NCI-H146 (cell line): ENCODE measurements at places on chromosomes 13 and 19.

DNA sequence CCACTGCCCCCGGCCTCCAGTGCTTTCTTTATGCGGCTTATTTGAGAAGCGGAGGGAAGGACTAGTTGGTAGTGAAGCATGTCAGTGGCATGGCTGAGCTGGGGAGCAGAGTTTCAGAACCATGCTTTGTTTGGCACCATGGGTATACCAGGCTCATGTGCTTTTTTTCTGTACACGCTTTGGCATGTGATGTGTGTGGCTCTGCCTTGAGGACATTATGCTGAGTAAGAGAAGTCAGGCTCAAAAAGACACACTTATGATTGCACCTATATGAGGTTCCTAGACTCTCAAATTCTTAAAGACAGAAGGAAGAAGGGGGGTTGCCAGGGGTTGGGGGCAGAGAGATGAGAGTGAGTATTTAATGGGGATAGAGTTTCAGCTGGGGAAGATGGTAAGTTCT, 21.3 kb downstream of the GATAD2A start:
- DNase-seq, result no peak

GRCh38 chr13:67275351-67275960, 45.3 kb upstream of the PCDH9 start:
- DNase-seq, result no peak

- DNase-seq, result no peak
These were observed 377 bp downstream of the CA11 start for GRCh38 chr19:48645620-48646000.

DNA sequence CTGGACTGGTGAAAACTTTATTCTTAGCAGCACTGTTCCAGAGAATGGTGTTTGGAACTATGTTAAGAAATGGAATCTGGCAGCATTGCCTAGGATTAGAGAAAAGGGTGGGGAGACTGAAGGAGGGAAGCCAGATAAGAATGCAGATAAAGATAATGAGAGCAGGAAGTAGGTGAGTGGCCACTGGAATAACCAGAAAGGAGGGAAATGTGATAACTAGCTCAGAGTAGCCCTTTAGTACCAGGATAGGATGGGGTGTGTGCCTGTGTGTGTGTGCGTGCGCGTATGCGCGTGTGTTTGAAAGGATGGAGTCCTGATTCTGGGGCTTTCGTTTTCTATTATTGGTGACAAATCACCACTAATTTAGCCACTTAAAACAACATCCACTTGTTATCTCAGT, 33.4 kb upstream of the FRY start:
- peak; percentile 38 for DNase-seq

GRCh38 chr13:99282264-99283231, 24.4 kb upstream of the GPR18 start:
- DNase-seq, result no peak

GRCh38 chr13:53131361-53131760, 102.7 kb downstream of the OLFM4 start:
- no peak for DNase-seq

GRCh38 chr13:30567072-30567471, 50.6 kb upstream of the USPL1 start:
- no peak for DNase-seq

GRCh38 chr13:23949200-23949599, 51.9 kb upstream of the C1QTNF9B start:
- peak; percentile 10 for DNase-seq

DNA sequence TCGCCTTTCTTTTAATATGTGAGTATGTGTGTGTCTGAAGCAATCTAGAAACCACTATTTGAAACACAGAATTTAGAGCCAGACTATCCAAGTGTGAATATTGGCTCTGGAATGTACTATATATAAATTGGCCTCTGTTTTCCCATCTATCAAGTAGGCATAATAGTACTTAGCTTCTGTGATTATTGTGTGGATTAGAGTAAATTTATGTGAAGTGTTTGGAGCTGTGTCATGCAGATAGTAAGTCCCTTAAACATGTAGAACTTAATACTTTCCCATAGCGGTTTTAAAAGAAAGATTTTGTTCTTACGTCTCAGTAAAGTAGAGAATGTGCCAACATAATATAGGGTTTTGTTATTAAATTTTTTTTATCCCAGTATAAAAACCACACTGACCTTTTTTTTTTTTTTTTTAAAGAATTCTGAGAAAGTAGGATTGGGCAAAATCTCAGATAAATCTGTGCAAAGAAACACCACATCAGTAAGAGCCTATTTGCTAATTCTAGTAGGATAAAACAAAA, 432.3 kb downstream of the RFC3 start:
- no peak for DNase-seq

DNA sequence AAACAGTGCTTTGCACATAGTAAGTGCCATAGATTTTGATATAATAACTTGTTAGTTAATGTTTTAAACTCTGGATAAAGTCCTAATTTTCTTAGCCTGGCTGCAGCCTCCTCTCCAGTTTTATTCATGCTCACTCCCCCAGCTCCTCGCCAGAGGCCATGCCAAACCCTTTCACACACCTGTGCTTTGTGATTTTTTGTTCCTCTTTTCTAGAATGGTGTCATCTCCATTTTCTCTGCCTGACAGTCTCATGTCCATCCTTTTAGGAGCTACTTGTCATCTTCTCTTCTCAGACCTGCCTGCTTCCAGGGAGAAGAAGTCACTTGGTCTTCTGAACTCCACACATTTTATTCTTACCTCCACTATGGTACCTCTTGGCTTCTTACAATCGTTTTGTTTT, 55.8 kb upstream of the SPATA13 start:
- DNase-seq, result no peak

DNA sequence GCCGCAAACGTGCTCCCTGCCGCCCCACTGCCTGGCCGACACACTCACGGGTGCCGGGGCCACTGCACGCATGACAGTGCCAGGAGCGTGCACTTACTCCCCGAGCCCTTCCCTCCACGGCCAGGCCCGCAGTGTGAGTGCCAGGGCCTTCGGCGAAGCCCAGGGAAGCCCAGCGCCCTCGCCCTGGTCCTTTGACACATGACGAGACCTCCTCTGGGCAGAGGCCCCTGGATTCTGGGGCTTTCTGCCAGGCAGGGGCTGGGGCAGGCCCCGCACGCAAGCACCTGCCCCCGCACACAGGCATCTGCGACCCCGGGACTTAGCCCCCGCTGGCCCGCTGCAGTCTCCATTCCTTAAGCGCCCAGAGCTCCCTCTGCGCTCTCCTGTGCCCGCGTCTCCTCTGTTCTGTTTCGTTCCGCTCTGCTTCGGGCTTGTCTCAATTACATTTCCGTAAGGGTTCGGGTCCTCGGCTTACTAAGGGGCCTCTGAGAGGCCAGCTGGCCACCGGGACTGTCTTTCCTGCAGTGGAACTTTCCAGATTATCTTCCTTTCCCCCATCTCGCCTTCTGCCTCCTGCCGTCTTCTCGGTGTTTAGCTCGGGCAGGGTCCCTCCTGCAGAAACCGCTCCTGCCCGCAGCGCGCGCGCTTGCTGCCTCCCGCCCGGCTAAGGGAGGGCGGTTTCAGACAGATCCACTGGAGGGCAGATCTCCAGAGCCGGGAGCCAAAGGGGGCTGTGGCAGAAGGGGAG, 98.8 kb downstream of the ING1 start:
- no peak for DNase-seq

GRCh38 chr13:74005320-74006157, 128.7 kb downstream of the KLF12 start:
- DNase-seq, result no peak

GRCh38 chr19:6091771-6092291, 18.5 kb downstream of the RFX2 start:
- no peak for DNase-seq

GRCh38 chr13:23889615-23890607, 711 bp upstream of the MIPEP start:
- no peak for DNase-seq

DNA sequence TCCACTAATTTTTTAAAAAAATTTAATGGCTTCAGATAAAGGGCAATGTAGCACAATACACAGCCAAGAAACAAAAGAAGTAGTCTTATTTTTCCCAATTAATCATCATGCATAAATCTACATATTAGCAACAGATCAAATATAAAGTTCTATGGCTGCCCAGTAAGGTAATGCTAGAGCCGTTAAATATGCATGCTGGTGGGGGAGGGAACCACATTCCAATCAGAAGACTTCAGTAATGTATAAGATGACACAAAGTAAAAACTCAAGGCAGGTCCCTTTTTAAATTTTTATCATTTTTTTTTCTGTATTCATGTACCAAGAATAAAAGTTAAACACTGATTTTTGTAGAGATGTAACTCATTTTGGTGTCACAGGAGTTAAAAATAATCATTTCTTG, 62.0 kb downstream of the MPHOSPH8 start:
- no peak for DNase-seq

DNA sequence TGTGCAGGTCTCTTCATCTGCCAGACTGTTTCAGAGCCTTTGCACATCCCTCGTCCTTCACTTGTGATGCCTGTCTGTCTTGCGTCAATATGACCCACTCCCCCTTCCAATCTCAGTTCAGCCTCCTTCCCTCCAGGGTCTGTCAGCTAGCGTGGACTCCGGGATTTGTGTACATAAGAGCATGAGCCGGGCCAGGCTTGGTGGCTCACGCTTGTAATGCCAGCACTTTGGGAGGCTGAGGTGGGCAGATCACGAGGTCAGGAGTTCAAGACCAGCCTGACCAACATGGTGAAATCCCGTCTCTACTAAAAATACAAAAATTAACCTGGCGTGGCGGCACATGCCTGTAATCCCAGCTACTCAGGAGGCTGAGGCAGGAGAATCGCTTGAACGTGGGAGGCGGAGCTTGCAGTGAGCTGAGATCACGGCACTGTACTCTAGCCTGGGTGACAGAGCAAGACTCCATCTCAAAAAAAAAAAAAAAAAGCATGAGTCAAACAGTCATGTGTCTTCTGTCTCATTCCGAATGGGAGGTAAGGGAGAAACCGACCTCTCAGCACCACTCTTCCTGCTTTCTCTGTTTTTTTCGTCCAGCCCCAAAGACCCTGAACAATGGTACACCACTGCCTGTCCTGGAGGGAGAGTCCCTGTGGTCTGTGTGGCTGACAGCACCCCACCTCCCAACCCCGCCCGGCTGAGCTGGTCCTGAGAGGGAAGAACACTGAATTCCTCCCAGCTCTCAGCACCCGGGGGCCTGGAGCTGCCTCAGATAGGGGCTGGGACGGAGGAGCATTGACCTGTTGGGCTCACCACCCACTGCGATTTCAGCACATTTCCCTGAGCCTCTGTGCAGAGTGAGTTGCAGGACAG, 2.4 kb upstream of the SIGLEC9 start:
- DNase-seq, result no peak

GRCh38 chr19:8615813-8616596, 5.5 kb upstream of the ADAMTS10 start:
- DNase-seq, result no peak

- DNase-seq, result peak; percentile 1
These were observed 229.4 kb downstream of the NDFIP2 start for GRCh38 chr13:79710376-79710775.

- peak; percentile 67 for DNase-seq
These were observed 737.7 kb downstream of the PCDH9 start for GRCh38 chr13:66492479-66492878.

- DNase-seq, result peak; percentile 11
These were observed 11.5 kb downstream of the FAM187B start for GRCh38 chr19:35216833-35217648.

GRCh38 chr19:56423276-56423984, 19.3 kb downstream of the ZNF583 start:
- no peak for DNase-seq

DNA sequence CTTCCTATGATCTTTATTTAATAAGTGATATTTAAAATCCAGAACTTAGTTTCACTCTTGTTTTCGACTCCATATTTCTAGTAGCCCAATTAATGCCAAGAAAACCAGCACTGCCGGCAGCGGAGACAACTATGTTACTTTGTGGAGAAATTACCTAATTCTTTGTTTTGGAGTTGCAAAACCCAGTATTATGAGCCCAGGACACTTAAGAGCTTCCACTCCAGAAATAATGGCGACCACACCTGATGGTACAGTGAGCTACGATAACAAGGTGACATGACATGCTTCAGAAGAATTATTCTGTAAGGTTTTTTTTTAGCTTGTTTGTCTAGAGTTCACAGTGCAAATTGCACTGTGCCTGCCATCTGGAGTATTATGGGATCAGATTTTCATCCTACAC, 136.4 kb downstream of the ZAR1L start:
- DNase-seq, result no peak

DNA sequence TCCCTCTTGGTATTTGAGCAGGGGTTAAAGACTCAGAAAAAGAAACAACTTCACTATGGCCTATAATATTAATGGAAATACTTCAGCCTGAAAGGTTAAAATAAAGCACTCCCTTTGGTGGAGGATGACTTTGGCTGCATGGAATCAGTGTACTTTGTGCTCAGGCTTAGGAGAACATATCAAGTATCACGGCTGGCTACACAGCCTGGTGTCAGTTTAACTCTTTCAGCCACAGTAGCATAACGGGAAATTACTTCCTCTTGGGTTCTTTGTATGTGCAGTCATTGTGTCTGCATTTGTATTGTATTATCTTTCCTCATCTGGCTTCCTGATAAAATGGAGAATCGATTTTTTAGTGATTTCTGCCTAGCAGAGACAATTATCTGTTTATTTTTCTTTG, 239.0 kb downstream of the GGACT start:
- peak; percentile 90 for DNase-seq
